Activated CD4-positive, alpha-beta T cell treated with anti-CD3 and anti-CD28 coated beads for 36 hours (primary cell): ENCODE measurements at places on chromosomes 1 and 21. TPM values are rescaled to one million over a fixed set of nuclear protein-coding genes. Genes with fewer than 3 reads are reported as not detected.

DNA sequence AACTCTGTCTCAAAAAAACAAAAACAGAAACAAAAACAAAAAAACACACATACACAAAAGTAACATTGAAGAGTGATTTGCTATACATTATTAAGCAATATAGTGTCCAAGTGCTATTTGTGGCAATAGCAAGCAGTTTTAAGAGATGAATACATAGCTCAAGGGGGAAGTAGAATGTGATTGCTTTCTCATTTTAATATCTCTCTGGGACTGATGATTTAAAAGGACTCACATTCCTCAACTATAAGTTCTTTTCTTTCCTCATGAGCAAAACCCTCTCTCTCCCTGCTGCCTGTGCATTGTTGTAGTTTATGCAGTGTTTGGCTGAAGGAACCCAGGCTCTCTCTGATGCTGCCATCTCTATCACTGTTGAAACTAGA is 47.0 kb upstream of the CSF1 start:
- H3K27ac ChIP-seq = no peak overlapping the region
- H3K36me3 ChIP-seq = no peaks in the 10 kb centered on the region
- no peak for DNase-seq
- no peak overlapping the region for H3K4me3 ChIP-seq

- H3K4me3 ChIP-seq = peak overlapping the region; percentile 55
- peaks cover 82% of the 10 kb centered on the region for H3K4me1 ChIP-seq
- DNase-seq = peak; percentile 44
These were observed 53.4 kb downstream of the CD2 start for GRCh38 chr1:116807394-116808199.

DNA sequence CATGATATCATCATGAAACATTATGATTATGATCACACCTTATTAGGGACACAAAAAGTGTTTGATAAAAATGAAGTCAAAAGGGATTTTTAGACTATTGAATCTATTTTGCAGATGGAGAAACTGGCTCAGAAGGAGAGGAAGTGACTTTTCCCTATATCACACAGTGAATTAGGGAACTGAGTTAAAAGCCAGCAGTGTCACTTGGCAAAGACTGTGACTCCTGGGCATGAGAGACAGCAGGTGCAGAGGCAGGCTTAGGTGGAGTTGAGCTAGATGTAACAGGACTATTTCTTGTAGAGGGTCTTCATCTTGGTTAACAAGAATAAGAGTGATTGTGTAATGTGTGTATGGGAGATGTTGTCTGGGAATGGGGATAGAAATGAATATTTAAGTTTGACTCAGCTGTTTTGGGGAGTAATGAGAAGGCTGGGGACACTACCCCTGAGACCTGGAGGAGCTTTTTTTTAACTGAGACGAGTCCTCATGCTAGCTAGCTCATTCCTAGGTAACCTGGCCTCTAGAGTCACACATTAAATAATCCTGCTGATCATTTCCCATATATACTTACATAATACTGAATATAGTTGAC is 1.0 kb upstream of the CD84 start:
- no peak for DNase-seq
- peak overlapping the region; percentile 82 for H3K27ac ChIP-seq
- H3K27me3 ChIP-seq = no peaks in the 10 kb centered on the region
- peaks cover 75% of the 10 kb centered on the region for H3K4me1 ChIP-seq

DNA sequence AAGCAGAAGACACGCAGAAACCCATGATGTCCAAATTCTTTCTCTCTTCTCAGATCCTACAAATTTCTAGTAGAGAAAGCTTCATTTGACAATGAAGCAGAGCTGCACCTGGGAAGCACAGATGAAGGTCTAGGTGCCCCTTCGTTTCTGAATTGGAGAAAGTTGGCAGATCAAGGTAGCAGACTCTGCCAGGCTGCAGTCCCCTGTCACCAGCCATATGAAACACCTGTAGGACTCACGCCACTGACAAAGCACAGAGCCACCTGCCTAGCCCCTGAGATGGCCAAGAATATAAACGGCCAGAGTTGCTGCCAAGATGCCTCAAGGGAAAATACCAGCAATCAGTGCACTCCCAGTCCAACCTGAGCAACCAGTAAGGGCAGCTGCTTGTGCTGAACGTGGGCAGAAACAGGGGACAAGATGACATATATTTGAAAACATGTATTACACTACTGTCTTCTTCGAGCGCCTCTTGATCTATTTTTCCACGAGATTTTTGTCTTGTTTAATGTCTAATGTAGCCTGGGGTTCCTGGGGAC is 20.6 kb upstream of the PLEKHA6 start:
- H3K27me3 ChIP-seq = peaks cover 15% of the 10 kb centered on the region
- no peak overlapping the region for H3K4me3 ChIP-seq
- peaks cover 10% of the 10 kb centered on the region for H3K4me1 ChIP-seq
- H3K36me3 ChIP-seq = no peaks in the 10 kb centered on the region
- no peak overlapping the region for H3K27ac ChIP-seq

Gene NBPF6
- not detected for total RNA-seq
